RWPE2 (cell line): ENCODE measurements at places on chromosomes 6 and 20.
A peak's percentile ranks its signal among the peaks of the same experiment; 100 is the strongest.

DNA sequence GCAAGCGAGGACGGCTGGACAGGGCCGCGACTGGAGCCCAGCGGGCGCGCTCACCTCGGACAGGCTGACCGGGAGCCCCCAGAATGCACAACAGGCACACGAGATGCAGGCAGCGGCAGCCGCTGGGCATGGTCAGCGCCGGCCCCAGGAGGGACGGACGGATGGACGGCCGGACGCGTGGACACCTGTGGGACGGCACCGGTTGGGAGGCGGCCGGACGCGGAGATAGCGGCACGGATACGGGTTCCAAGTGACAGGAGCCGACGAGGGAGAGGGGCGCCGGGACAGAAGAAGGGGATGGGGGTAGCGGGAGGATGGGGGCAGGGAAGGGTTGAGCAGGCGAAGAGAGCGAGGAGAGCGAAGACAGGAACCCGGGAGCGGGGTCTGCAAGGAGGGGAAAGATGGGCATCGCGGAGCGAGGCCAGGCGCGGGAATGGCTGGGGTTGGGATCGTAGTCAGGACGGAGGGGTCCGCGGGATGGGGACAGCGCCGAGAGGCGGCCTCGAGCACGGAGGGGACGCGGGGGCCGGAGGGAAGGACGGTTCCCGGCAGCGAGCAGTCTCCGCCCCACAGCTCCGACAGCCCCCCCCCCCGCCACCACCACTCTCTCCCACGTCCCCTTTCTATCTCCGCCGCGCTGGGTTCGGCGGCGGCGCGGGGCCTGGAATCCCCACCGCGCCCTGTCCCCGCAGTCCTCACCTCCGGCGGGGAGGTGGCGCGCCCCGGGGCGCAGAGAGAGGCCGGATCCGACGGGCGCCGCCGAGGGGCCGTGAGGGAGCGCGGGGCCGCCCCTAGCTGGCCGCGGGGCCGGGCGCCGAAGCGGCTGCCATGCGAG is 435 bp downstream of the DLK2 start:
- DNase-seq = peak; percentile 84

DNA sequence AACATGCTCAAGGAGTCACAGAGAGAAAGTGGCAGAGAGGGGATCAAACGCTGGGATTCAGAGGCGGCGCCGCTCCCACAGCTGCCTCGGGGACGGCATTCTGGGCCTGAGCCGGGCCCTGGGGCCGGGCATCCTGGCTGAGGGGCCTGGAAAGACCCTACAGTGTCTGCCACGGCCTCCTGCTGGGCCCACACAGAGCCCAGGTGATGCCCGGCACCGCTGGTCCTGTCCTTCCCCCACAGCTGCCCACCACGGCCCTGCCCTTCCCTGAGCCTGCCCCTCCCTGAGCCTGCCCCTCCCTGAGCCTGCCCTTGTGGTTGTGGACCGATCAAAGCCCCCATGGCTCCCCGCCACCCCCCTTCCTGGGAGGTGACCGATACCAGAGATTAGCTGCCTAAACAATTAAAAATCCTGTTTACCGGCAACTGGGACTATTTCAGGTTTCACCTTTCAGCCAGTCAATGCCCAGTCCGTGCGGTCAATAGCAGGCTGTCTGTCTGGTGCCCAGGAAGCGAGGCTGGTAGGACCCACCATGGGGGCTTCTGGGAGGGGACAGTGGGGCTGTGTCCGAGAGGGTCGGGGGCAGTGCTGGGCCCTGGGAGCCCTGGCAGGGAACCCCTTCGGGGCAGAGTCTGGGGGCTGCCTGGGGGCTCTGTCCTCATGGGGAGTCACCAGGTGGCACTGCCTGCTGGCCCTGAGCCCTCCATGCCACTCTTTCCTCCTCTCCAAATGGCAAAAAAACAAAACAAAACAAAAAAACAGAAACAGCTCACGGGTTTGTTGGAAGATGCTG is 55.4 kb upstream of the GATA5 start:
- DNase-seq = no peak

DNA sequence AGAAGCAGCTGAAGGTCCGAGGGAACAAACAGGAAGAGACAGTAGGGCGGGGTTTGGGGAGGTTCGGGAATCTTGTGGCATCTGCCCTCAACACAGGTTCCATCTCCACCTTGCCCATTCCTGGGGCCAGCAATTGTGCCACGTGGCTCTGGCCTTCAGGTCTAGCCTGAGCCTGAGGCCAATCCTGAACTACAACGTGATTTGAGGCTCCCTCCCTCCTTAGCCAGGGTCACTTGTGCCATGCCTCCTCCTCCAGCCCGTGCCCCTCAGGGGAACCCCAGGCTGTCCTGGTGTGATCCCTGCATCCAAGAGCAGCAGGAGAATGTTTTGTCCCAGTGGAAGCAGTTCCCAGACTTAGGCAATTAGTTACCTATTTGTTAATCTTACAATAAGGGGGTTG is 3.0 kb downstream of the CST9 start:
- no peak for DNase-seq

DNA sequence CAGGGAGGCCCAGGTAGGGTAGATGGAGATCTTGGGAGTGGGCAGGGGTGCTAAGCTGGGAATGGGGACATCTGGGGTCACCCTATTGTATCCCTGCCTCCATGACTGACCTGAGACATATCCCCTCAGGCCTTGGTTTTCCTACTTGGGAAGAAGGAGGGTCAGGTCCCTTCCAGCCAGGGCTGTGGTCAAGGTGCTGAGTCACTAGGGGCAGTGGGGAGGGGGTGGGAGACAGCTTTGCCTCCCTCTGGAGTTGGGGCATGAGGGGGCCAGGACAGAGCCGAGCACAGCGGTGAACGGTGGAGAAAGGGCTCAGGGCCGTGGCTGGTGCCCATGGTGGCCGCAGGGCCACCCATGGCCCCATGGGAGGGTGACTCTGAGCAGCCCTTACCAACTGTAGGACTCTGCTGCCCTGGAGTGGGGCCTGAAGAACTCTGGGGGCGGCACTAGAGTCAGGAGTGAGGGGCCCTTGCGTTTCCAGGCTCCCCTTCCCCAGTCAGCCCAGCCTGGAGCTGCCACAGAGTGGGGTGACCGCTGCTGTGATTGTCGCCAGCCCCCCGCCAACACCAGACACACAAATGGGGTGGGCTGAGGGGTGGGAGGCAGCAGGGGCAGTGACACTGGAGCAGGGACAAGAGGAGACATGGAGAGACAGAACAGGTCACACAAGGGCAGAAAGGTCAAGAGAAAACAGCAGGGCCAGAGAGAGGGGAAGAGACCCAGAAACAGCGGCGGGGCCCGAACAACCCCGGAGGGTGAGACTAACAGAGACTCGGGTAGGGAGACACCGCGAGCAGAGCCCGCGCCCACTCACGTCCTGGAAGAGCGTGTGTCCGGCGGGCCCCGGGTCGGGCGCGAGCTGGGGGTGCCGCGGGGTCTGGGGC is 576 bp downstream of the NECAB3 start:
- DNase-seq = peak; percentile 78

- DNase-seq = no peak
These were observed at the start of gene PBOV1 for GRCh38 chr6:138218449-138218848. Gene PBOV1, minus strand, starts transcription at chr6:138218491. Its CDS starts 96 bp downstream, at chr6:138218395.

DNA sequence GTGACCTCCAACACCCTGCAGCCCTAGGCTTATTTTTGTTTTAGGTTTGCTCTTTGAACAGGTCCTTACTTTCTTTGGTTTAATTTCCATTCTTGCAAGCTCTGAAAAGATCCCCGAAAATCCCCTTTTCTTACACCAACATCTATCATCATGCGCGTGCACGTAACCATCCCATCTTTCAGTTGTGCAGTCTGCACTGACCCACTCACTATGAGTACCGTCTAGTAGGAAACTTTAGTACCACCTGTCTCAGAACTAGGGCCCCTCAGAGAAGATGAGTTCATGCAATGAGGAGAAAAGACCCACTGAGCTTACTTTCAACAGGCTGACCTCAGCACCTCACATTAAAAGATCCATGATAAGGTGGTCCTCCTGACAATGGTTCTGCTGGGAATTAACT is 120.6 kb upstream of the AGPAT4 start:
- DNase-seq = no peak

- DNase-seq = no peak
These were observed 184.9 kb downstream of the GPX5 start for GRCh38 chr6:28710466-28711191.
